ENCODE measurements at places on chromosomes 13 and 19. TPM values are rescaled to one million over a fixed set of nuclear protein-coding genes. Genes with fewer than 3 reads are reported as not detected.

Gene CACNG6
- 11.5 TPM for total RNA-seq

Gene MEF2B
- total RNA-seq = 1.8 TPM

Gene EPS8L1
- total RNA-seq = 111 TPM

Gene ANKLE1
- total RNA-seq = 0.65 TPM

Gene GPR180
- 4.0 TPM for total RNA-seq

Gene ZNF486
- total RNA-seq = 4.8 TPM

Gene NOVA2
- not detected for total RNA-seq

Gene DOCK6
- total RNA-seq = 68.9 TPM

Gene DACH1
- 0.53 TPM for total RNA-seq

Gene PTH2
- total RNA-seq = not detected

Gene TMEM221
- 3.9 TPM for total RNA-seq

Gene SLC25A30
- 12.5 TPM for total RNA-seq

Gene PPP6R1
- 136 TPM for total RNA-seq

Data from PC-9 (cell line).